ENCODE measurements at places on chromosomes 7 and 10.

- DNase-seq: no peak
Measured at GRCh38 chr7:37438906-37439652, 9.6 kb downstream of the ELMO1 start.

GRCh38 chr10:73644015-73644743 is 2.9 kb upstream of the MYOZ1 start:
- DNase-seq: peak; percentile 75

DNA sequence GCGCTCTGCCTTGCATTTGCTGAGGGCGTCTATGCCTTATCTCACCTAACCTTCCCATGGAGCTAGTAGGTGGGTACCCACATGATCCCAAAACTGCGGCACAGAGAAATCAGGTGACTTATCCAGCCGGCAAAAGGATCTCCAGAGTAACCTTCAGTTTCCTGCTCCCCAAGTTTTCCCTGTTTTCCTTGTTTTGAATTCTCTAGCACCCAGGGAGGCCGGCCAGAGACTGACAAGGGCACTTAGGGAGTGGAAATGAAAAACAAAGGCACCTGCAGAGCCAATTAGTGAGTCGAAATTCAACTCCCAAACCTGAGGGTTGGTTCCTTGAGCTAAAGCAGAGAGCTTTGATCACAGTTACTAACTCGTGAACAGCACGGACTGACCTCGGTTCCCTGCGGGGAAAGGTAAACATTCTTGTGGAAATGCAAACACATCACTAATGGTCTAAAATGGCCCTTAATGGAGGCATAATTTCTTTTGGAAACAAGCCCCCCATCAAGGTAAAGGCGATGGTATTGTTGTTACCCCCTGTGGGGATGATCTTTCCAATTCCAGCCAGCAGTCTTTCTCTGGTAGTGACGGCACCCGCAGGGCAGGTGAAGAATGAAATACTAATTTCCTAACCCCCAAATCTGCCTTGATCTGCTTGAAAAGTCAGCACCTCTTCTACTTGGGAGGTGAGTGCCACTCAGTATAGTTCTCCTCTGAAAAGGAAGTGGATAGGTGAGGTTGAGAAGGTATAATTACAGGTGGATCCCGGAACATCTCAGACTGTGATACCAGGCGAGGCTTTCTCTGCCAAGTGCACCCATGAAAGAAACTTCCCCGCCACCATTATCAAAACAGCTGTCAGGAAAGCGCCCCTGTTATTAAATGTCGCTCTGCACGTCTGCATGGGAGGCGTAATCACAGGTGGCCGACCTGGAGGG is 365.6 kb upstream of the AUTS2 start:
- DNase-seq: no peak

DNA sequence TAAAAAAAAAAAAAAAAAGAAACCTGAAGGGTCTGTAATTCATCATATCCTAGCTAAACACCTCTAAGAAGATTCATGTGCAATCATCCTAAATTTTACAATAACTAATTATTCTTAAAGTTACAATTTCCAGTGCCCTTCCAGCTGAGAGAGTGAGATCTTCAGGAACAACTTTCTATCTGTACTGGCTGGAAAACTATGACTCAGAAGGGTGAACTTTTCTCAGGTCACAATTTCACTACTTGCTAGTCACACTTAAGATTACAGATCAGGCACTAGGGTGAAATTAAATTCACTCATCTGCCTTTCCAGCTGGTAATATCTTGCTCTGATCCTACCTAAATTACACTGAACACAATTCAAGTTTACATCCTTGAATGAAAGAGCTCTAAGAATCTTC is 158.8 kb downstream of the ANK3 start:
- DNase-seq: peak; percentile 51

- peak; percentile 44 for DNase-seq
Measured at GRCh38 chr7:16846601-16847165, 35.1 kb downstream of the AGR3 start.

DNA sequence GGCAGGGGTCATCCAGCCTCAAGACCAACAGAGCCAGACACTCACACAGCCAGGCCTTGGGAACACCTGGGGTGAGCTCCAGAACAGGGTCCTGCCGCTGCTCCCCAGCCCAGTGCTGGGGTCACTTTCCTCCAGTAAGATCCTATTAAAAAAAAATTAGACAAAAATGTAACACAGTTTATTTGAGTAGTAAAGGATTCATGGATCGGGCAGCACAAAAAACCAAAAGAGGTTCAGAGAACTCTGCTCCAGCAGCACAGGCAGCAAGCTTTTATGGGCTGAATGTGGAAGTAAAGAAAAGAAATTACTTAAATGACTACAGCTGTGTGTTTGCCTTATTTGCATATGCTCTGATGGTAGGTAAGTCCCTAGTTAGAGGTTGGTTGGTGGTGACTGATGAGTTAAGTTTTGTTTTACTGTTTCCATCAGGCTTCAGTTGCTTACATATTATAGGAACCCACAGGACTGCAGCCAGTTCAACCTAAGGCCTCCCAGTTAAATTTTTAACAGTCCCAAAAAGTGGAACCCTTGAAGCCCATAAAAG is 80.5 kb upstream of the FGFR2 start:
- DNase-seq: no peak

DNA sequence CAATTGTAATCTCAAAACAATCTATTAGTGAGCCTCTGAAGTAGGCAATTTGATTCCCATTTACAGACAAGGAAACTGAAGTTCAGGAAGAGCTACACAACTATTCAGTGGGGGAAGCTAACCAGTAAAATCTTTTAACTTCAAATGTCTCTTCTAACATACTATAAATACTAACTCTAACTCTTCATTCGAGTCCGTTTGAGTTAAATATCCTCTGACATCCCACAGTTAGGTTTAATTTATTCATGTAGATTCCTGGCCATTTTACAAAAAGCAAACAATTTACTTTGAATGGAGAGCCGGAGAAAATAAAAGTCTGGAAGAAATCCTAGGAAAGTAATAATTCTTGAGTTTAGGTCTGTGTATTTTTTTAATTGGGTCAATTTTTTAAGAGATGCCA is 64.7 kb downstream of the HYCC1 start:
- no peak for DNase-seq

DNA sequence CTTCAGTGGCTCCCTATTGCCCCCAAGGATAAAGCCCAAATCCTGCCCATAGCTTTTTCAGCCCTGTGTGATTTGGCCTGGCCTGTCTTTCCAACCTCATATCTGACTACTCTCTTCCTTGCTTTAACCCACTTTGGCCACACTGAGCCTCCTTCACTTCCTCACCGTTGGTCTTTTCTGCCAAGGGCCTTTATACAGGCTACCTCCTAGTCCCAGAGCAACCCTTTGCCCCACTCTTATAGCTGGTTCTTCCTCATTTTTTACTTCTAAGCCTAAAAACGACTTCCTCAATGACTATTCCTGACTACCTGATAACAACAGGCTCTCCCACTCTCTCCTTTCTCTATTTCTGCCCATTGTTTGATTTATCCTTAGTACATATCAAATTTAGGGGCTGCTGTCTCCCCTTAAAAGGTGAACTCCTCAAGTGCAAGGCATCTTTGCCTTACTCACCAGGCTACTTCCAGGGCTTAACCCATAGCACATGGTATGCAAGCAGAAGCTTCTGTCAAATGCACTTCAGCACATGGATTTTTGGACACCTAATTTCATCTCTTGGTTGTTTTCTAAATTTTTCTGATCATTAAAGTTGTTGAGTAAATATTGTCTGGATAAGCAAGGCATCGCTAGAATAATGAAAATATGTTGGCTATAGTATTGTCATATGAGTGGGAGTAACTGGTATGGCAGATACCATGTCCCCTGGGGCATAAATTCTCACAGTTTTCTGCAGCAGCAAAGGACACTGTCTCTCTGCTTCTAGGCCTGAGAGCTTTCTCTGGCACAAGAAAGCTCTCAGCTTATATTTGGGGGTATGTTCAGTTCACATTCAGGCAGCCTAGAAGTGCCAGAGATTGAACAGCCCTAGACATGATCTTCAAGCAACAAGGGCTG is 201.5 kb upstream of the GPR26 start:
- DNase-seq: no peak

- DNase-seq: peak; percentile 50
Measured at GRCh38 chr7:2063563-2064260, 169.0 kb downstream of the MAD1L1 start.

- DNase-seq: no peak
Measured at GRCh38 chr10:3036155-3037021, 31.0 kb upstream of the PFKP start.

- DNase-seq: peak; percentile 99
Measured at GRCh38 chr7:25854608-25855497, 297.1 kb upstream of the NFE2L3 start.

DNA sequence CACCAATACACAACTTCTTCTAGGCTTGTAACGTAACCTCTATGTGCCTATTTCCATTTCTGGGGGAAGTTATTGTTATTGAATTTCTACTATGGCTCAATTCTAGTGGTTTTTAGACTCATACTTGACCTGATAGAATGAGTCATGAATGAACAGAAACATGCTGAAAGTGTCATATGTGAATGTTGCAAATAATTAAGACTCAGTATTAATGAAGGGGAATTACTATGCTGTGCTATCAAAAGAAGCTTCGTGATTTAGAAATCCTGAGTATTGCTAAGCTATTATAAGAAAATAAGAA is 135.1 kb upstream of the ZWINT start:
- DNase-seq: no peak

- DNase-seq: peak; percentile 46
Measured at GRCh38 chr7:71633551-71634008, 501.6 kb downstream of the GALNT17 start.

GRCh38 chr7:102122026-102122425 is 164.6 kb upstream of the SH2B2 start:
- DNase-seq: peak; percentile 29

- peak; percentile 38 for DNase-seq
Measured at GRCh38 chr10:71268247-71268691, 50.8 kb upstream of the SLC29A3 start.

DNA sequence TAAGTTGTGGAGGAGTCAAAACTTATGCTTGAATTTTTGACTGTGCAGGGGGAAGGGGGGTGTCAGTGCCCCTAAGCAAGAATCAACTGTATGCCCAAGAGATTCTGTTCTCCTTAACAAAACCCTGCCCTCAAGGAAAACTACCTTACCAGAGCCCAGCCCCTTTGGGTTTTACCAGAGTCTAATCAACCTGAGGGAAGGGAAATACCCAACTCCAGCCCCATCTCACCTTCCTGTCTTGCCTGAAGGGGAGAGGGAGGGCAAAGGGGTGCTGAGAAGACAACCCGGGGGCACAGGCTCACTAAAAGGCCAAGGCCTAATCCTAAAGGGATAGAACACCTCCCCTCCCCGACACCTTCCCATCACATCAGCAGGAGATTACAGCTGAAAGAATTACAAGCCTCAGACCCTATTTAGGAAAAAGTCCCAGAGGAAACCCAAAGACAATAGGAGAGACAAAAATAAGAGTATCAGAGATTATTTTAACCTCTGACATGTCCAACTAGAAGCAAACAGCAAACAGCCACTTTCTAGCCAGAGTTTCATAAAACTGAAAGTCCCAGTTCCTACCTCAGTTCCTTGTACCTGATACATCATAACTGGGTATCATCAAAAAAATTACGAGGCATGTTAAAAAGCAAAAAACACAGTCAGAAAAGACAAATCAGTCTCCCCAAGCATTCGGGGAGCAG is 26.8 kb upstream of the C7orf33 start:
- no peak for DNase-seq

DNA sequence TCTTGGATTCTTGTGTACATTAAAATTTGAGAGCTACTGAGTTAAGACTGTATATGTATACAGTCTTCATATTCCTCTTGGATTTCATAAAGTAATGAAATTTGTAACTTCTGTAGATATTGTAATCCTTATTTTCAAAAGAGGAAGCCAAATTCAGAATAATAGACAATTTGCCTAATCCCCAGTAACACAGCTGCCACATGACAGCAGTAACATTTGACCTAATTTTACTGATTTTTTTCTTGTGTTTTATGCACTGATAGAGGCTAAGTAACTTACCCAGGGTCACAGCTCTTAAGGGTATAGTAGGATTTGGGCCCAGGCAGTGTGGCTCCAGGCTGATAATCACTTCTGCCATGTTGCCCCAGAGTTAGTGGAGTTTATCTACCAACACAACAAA is 40.4 kb upstream of the IL6 start:
- DNase-seq: no peak

DNA sequence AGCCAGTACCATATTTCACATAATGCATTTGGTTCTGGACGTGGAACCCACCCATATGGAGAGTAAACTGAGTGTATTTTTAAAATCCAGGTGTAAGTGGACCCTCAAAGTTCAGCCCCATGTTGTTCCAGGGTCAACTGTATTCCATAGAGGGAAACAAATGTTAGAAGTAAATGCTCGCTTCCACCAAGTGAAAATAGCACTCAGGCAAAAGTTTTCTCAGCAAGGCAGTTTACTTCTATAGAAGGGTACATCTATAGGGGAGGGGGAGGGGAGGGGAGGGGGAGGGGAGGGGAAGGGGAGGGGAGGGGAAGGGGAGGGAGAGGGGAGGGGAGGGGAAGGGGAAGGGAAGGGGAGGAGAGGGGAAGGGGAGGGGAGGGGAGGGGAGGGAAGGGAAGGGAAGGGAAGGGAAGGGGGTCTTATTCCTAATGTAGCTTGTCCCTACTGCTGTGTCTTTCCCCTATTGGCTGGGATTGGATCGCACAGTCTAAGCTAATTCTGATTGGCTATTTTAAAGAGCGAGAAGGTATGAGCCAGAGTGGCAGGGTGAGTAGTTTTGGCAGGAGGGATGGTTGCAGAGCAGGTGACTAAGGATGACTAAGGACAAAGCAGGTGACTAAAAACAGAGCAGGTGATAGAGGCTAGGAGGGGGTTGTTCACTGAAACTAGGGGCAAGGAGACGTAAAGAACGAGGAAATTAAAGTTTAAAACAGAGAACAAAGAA is 29.1 kb downstream of the GARIN1A start:
- DNase-seq: peak; percentile 75

- DNase-seq: peak; percentile 75
Measured at GRCh38 chr10:47340608-47341170, 7.5 kb upstream of the RBP3 start.

DNA sequence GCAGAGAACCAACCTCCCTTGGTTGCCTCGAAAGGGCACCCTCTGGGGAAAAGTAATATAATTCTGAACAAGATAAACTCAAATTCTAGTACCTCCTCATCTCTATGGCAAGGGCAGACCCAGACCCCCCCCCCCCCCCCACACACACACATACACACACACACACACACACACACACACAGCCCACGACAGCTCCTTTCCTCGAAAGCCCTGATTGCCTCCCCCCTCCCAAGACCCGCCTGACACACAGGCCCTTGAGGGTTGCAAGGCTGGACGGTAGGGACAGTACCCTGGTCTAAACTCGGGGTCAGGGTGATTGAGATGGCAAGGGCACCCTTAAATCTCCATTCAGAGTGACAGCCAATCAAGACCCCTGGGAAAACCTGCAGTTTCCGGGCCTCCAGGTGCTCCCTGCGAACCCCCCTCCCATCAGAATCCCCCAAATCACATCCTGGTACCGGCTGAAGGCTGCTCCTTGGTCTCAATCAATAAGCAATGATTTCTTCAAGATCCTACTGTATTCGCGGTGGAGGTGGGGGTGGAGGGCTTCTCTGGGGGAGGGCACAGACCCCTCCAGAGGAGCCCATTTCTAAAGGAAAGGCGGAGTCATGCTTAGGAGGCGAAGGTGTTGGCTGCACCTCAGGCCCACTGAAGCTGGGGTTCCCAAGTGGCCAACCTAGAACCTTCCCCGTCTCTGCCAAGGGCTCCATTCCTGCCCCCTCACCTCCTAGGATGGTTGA is 100.7 kb downstream of the HIP1 start:
- DNase-seq: no peak

Data from epithelial cell of esophagus (primary cell).